Bronchial smooth muscle cell (primary cell): ENCODE measurements at places on chromosomes 1 and 21. TPM values are rescaled to one million over a fixed set of nuclear protein-coding genes. Genes with fewer than 3 reads are reported as not detected.

AMPD1 gene
- total RNA-seq: not detected in 2 replicates

MYOG gene
- 0.09 TPM in 1 of 2 replicates, not detected in the other for total RNA-seq

MRPL20 gene
- 86.0 and 91.9 TPM in 2 replicates for total RNA-seq

CYP4A22 gene
- not detected in 2 replicates for total RNA-seq
